ENCODE measurements at places on chromosomes 5 and 9. TPM values are rescaled to one million over a fixed set of nuclear protein-coding genes. Genes with fewer than 3 reads are reported as not detected.

The BRD8 gene
- 77.8 TPM for total RNA-seq

The AHRR gene
- 13.4 TPM for total RNA-seq

GRCh38 chr9:32427111-32427873 lies 42.8 kb downstream of the ACO1 start:
- H3K36me3 ChIP-seq: peaks cover 22% of the 10 kb centered on the region
- no peaks in the 10 kb centered on the region for H3K4me1 ChIP-seq
- no peak overlapping the region for H3K4me3 ChIP-seq
- no peaks in the 10 kb centered on the region for H3K27me3 ChIP-seq
- no peak for DNase-seq

- DNase-seq: no peak
- peaks cover 13% of the 10 kb centered on the region for H3K27me3 ChIP-seq
- H3K27ac ChIP-seq: peak overlapping the region; percentile 69
Measured at GRCh38 chr5:174418809-174419539, 305.4 kb upstream of the MSX2 start.

GRCh38 chr5:94407023-94407422 lies 211.4 kb downstream of the KIAA0825 start:
- no peaks in the 10 kb centered on the region for H3K36me3 ChIP-seq
- no peaks in the 10 kb centered on the region for H3K27me3 ChIP-seq
- no peak overlapping the region for H3K27ac ChIP-seq
- no peak overlapping the region for H3K4me3 ChIP-seq

- H3K36me3 ChIP-seq: no peaks in the 10 kb centered on the region
- no peaks in the 10 kb centered on the region for H3K27me3 ChIP-seq
- no peak overlapping the region for H3K4me3 ChIP-seq
- H3K4me1 ChIP-seq: peaks cover 40% of the 10 kb centered on the region
Measured at GRCh38 chr5:178424810-178425177, 165.4 kb downstream of the COL23A1 start.

DNA sequence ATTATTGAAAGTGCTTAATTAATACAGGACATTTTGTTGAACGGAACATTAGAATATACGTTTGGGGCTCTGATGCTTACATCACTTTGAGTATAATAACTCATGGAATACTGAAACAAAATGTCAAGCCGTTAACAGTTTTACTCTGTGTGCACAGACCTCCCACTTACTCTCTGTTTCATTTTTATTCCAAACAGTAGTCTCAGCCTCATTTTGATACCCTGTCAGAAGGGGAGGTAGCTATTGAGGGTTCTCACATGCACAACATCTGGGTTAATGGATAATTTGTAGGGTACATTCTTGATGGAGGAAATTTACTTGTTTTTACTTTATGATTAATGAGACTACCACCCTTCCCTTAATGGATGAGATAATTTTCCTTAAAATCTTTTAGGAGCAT lies 59.0 kb downstream of the SCAMP1 start:
- H3K36me3 ChIP-seq: peaks cover 41% of the 10 kb centered on the region
- no peak overlapping the region for H3K27ac ChIP-seq
- H3K27me3 ChIP-seq: no peaks in the 10 kb centered on the region
- H3K4me3 ChIP-seq: no peak overlapping the region
- H3K4me1 ChIP-seq: no peaks in the 10 kb centered on the region
- DNase-seq: no peak

DNA sequence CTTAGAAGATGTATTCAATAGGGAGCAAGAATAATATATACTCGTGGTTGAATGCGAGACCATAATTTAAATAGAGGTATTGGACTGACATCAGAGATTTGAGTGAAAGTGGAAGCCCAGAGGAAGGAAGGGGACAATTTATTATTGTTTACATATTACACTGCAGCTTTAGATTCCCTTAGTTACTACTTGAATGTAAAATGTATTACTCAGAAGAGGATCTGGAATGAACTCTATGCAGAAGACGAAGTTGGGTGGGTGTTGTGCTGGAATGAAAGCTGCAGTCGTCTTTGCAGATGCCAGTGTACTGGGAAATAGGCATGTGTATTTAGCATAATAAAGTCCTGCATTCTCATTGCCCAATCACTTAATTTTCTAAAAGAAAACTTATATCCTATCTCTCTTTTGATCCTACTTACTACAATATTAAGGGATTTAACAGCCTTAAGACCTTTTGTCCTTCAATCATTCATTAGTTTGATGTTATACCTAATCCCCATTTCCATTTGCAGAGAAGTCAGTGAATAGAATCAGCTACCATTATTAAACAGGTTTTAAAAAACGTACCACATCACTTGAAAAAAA lies 570.7 kb upstream of the WWC1 start:
- H3K27ac ChIP-seq: no peak overlapping the region
- H3K27me3 ChIP-seq: peaks cover 10% of the 10 kb centered on the region
- H3K36me3 ChIP-seq: peaks cover 10% of the 10 kb centered on the region
- peaks cover 25% of the 10 kb centered on the region for H3K4me1 ChIP-seq
- no peak for DNase-seq

GRCh38 chr5:158701007-158701391 lies 398.7 kb downstream of the EBF1 start:
- peaks cover 33% of the 10 kb centered on the region for H3K27me3 ChIP-seq
- peaks cover 11% of the 10 kb centered on the region for H3K36me3 ChIP-seq
- H3K4me3 ChIP-seq: no peak overlapping the region
- peaks cover 24% of the 10 kb centered on the region for H3K4me1 ChIP-seq

The HRH2 gene
- 1.8 TPM for total RNA-seq

DNA sequence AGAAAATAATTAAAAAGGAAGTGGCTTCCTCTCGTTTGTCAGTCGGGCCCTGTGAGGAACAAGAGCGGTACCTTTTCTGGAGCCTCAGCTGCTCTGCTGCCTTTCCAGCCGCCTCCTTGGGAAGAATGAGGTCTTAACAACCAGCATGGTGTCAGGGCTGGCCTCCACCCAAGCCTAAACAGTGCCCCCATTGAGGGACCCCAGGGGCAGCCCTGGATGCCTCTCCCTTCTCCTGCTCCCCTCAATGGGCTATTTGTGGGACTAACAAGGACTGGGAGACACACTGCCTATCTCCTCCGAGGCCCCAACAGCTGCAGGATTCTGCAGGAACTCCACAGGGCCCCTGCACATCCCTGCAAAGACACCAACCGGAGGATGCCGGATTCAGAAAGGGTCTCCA lies 155.4 kb upstream of the MAP3K1 start:
- DNase-seq: no peak
- H3K4me3 ChIP-seq: no peak overlapping the region
- no peaks in the 10 kb centered on the region for H3K36me3 ChIP-seq
- H3K27me3 ChIP-seq: no peaks in the 10 kb centered on the region
- no peak overlapping the region for H3K27ac ChIP-seq

GRCh38 chr5:42750507-42750906 lies 6.1 kb upstream of the CCDC152 start:
- H3K27ac ChIP-seq: no peak overlapping the region
- H3K36me3 ChIP-seq: no peaks in the 10 kb centered on the region
- H3K4me3 ChIP-seq: no peak overlapping the region
- H3K4me1 ChIP-seq: no peaks in the 10 kb centered on the region

The INSL4 gene
- total RNA-seq: 0.29 TPM

- H3K27me3 ChIP-seq: no peaks in the 10 kb centered on the region
- no peak for DNase-seq
- no peak overlapping the region for H3K4me3 ChIP-seq
- H3K27ac ChIP-seq: no peak overlapping the region
- H3K4me1 ChIP-seq: peaks cover 18% of the 10 kb centered on the region
- peaks cover 5% of the 10 kb centered on the region for H3K36me3 ChIP-seq
Measured at GRCh38 chr5:76455531-76456133, 52.5 kb downstream of the IQGAP2 start.

DNA sequence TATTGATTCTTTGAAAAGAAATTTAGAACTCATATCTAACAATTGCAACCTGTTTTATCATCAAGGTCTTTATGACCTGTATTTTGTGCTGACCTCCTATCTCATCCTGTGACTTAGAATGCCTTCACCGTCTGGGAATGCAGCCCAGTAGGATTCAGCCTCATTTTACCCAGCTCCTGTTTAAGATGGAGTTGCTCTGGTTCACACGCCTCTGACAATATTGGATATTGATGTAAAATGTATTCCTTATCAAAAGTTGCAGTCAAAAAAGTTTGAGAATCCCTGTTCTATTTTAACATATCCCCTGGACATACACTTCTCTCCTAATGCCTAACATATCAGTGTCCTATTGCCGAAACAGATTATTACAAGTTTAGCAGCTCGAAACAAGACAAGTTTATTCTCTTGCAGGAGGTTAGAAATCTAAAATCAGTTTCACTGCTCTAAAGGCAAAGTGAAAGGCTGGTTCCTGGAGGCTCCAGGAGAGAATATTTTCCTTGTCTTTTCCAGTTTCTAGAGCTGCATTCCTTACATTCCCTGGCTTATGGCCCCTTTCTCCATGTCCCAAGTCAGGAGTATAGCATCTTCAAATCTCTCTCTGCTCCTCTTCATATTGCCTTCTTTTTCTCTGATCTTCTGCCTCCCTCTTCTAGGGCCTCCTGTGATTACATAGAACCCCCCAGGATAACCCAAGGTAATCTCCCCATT lies 31.5 kb upstream of the LVRN start:
- DNase-seq: no peak
- H3K4me1 ChIP-seq: no peaks in the 10 kb centered on the region
- no peaks in the 10 kb centered on the region for H3K27me3 ChIP-seq
- H3K4me3 ChIP-seq: no peak overlapping the region

The PRDM9 gene
- total RNA-seq: not detected

GRCh38 chr5:17872204-17872603 lies 237.9 kb downstream of the TAF11L14 start:
- no peaks in the 10 kb centered on the region for H3K4me1 ChIP-seq
- no peak overlapping the region for H3K27ac ChIP-seq
- no peaks in the 10 kb centered on the region for H3K36me3 ChIP-seq
- no peak overlapping the region for H3K4me3 ChIP-seq
- H3K27me3 ChIP-seq: no peaks in the 10 kb centered on the region

GRCh38 chr9:116270546-116270945 lies 117.0 kb downstream of the PAPPA start:
- peaks cover 8% of the 10 kb centered on the region for H3K36me3 ChIP-seq
- no peak overlapping the region for H3K4me3 ChIP-seq
- H3K4me1 ChIP-seq: peaks cover 21% of the 10 kb centered on the region

DNA sequence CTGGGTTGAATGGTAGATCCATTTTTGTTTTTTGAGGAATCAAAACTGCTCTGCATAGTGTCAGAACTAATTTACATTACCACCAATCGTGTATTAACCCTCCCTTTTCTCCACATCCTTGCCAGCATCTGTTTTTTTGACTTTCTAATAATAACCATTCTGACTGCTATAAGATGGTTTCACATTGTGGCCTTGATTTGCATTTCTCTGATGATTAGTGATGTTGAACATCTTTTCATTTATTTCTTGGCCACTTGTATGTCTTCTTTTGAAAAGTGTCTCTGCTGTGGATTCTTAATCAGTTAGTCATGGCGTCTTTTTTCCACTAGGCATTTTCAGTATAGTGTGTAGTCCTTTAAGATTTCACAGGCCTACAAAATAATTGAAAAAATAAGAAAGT lies 2144.3 kb upstream of the C9orf72 start:
- no peak for DNase-seq
- H3K4me1 ChIP-seq: no peaks in the 10 kb centered on the region
- H3K27me3 ChIP-seq: no peaks in the 10 kb centered on the region
- H3K4me3 ChIP-seq: no peak overlapping the region

DNA sequence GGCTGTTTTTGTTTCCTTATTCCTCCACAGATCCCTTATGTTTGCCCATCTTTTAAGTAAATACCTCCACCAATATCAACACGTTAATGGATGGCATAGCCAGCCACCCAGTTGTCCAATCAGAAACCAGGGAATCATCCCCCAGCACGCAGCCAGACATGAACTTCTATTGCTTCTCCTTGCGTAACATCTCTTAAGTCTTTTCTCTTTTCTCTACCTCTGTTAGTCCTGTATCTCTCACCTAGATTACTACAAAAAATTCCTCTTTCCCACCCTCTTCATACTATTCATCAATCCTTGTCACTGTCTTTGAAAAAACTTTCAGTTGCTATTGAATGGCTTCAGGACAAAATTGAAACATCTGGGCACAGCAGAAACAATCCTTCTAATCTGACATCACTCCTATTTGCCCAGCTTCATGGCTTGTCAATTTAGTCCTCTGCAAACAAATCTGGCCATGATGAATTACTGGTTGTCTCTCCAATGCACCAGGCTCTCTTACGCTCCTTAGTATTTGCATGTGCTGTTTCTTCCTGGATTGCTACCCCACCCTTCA lies 349.3 kb downstream of the RAB3C start:
- peak overlapping the region; percentile 73 for H3K4me3 ChIP-seq
- H3K27ac ChIP-seq: peak overlapping the region; percentile 83
- DNase-seq: no peak
- H3K27me3 ChIP-seq: peaks cover 3% of the 10 kb centered on the region

GRCh38 chr5:179832039-179832745 lies 11.5 kb downstream of the SQSTM1 start:
- DNase-seq: no peak
- H3K4me1 ChIP-seq: peaks cover 4% of the 10 kb centered on the region
- H3K27me3 ChIP-seq: no peaks in the 10 kb centered on the region
- H3K4me3 ChIP-seq: no peak overlapping the region

DNA sequence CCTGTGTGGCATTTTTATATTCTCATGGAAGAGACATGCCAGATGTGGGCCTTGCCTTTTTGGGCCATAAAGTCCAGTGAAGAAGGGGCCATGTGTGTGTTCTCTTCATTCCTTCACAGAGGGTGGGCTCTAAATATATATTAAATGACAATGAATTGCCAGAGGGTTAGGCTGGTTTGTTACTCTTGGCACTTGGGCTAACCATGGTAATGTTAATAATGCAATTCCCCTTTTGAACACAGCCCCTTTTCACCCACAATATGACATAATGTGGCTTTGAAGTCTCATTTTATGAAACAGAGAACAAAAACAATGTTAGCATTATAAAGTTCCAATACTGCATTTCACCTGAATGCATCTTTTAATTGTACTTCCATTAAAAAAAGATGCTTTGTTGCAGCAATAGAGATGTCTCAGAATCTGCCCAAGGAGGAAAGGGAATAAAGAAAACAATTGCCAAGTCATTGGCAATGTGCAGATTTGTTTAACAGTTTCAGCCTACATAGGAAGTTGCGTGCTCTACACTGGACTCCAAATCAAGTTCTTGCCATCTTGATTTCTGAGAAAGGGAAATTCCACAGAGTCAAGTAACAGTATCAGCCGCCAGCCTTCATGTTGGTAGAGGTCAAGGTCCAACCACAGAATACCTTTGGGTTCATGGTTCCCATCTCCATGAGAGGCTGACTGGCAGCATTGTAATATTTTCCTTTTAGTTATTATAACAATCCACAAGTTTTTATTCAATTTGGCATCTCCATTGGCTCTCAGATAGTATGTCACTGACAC lies 141.9 kb downstream of the SLC12A2 start:
- peaks cover 11% of the 10 kb centered on the region for H3K4me1 ChIP-seq
- no peak overlapping the region for H3K4me3 ChIP-seq
- H3K27me3 ChIP-seq: peaks cover 6% of the 10 kb centered on the region

GRCh38 chr5:6543346-6543730 lies 89.5 kb downstream of the NSUN2 start:
- H3K27ac ChIP-seq: no peak overlapping the region
- peaks cover 19% of the 10 kb centered on the region for H3K27me3 ChIP-seq
- peak; percentile 49 for DNase-seq
- H3K4me3 ChIP-seq: no peak overlapping the region

The PPP3R2 gene
- total RNA-seq: 0.22 TPM
